ENCODE measurements at places on chromosomes 1 and 21.

GRCh38 chr1:23100074-23100748 is 68.4 kb downstream of the LUZP1 start:
- DNase-seq, result peak; percentile 71

DNA sequence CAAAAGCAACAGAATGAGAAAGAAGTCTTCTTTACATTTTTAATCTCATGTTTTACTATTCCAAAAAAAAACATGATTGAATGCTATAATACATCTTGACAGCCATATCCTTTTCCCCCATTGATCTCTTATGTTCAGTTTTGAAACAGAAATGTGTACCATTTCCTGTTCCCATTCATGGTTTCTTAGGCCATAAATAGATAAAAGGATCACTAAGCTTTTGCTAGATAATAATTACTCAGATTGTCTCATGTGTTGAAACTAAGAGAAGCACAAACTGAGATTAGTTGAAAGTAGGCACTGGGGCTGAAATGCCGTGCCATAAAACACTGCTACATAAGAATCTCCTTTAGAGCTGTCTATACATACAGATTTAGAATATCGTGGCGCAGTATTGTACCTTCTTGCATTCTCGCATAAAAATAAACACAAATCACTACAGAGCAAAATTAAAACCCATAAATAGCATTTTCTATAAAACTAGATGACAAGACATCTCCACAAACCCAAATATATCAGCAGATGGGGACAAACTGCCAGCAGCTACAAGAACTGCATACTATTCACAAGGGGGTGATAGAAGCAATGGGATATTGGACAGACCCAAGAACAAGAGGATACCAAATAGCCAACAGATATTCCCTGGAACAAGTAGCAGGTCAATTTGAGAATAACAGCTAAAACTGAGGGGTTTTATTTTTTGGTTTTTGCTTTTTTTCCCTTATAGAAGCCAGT is 405.3 kb upstream of the PRMT6 start:
- no peak for DNase-seq

- DNase-seq, result no peak
Measured at GRCh38 chr1:72278461-72278860, 3.9 kb downstream of the NEGR1 start.

GRCh38 chr1:53273526-53273925 is 35.2 kb upstream of the MAGOH start:
- no peak for DNase-seq

DNA sequence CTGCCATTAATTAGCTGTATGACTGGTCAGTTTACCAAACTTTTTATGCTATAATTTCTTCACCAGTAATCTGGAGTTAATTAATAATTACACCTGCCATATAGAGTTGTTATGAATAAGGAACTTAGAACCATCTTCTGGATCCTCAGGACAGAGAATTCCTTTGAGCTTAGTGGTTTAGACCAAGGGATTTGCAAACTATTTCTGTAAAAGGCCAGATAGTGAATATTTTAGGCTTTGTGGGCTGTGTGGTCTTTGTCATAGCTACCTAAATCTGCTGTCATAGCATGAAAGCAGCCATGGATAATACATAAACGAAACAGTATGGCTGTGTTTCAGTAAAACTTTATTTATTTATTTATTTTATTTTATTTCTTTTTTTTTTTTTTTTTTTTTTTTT is 9.0 kb downstream of the TIMM17A start:
- no peak for DNase-seq

DNA sequence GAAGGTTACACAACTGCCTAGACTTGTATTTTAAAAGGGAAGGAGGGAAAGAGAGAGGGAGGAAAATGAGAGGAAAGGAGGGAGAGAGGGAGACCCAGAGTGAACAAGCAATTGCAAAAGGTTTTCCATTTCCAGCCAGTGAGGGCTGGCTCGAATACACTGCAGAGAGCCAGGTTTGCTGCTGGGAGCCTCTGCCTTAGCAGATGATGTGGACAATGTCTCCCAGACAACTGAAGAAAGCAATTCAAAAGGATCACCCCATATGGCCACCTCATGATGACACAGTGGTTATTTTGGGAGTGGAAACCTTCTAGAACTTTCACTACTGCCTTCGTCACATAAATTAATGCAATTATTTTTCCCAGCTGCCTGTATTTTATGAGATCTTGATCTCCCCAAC is 86.4 kb downstream of the BCAR3 start:
- no peak for DNase-seq

- no peak for DNase-seq
Measured at GRCh38 chr1:90335558-90335957, 340.6 kb downstream of the ZNF326 start.

- no peak for DNase-seq
Measured at GRCh38 chr1:205013683-205014367, 29.2 kb upstream of the CNTN2 start.

- no peak for DNase-seq
Measured at GRCh38 chr1:72623299-72623708, 341.0 kb upstream of the NEGR1 start.

DNA sequence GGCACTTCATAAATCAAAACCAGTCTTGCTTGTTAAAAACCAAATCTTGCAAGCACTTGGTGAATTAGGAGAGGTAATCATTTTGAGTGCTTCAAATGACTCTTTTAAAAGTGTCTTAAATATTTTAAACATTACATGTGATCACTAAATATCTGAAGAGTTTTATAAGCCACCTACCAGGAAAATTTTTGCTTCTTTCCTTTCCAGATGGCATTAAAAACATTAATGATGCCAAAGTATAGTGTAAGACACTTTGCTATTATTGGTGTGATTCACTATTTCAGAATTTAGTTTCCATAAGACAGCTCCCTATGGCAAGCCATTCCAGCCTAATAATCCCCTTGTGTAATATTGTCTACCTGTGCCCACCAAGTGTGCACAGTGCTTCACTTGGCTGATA is 548.8 kb upstream of the ADAMTS5 start:
- DNase-seq, result no peak

DNA sequence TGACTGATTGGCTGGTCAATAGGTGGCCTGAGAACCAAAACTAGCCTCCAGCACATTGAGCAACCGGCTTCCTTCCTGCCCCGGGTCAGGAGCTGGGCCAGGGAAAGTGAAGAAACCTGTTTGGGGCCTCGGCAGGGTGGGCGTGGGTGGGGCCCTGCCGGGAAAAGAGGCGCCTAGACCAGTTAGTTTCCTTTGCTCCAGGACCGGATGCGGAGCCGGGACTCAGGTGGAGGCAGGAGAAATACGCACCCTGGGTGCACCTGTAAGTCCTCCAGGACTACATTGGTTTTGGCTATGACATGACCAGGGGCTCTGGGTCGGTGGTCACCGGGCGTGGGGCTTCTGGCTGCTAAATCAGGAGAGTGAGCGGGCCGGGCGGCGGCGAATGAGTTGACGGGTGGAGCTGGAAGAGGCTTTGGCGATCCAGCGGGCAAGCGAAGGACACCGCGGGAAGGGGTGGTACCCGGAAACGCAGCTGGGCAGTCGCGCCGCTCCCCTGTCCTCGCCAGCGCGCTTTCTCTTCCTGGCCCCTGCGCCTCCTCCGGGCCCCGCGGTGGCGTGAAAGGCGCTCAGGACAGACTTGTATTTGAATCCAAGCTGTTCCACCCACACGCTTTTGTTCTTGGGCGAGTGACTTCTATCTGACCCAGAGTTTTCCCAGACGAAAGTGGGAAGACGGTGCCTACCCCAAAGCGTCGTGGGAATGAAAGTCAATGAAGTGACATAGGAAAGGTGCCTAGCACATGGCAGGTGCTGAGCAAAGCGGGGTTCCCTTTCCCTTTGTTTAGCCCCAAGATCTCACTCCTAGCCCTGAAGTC is 30.6 kb upstream of the JUN start:
- no peak for DNase-seq

- no peak for DNase-seq
Measured at GRCh38 chr1:115647919-115648650, 6.3 kb downstream of the VANGL1 start.

DNA sequence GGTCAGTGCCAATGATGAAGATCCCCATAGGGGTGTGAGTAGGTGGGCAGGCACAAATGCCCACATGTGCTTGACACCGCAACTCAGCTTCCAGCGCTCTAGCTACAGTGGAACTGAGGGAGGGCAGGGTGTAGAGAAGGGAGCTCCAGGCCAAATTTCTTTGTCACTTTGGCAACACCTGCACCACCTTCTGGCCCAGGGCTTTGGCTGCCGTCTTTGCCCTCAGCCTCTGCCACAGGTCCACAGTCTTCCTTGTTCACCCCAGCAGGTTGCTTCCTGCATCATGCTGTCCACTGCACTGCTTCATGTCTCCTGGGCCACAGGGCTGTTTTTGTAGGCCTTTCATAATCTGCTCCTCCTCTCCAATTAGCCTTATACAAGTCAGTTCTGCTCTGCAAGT is 20.4 kb upstream of the FMOD start:
- DNase-seq, result no peak

- DNase-seq, result no peak
Measured at GRCh38 chr21:36027347-36027746, 33.0 kb downstream of the SETD4 start.

GRCh38 chr1:155882235-155882634 is 22.9 kb downstream of the SYT11 start:
- DNase-seq, result no peak

GRCh38 chr1:221099747-221100595 is 220.7 kb downstream of the HLX start:
- DNase-seq, result no peak

- no peak for DNase-seq
Measured at GRCh38 chr1:185813401-185813979, 79.3 kb downstream of the HMCN1 start.

DNA sequence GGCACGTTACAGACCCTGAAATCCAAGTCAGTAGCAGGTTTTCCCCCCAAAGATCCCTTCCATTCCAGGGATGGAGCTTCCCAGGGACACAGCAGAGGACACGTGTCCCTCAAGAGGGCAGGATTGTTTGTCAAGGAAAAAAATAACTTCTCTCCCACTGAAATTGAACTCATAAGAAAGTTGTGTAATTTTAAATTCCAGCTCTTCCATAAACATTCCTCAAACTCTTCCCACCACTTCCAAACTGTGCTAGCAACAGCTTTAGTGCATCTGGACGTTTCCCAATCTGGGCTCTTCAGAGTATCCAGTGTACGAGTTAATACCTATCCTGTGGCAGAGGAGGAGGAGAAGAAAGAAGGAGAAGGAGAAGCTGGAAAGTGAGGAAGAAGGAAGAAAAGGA is 79.6 kb downstream of the PSMG1 start:
- no peak for DNase-seq

- DNase-seq, result peak; percentile 29
Measured at GRCh38 chr1:55071477-55071876, 32.1 kb downstream of the PCSK9 start.

GRCh38 chr1:86481966-86482365 is 13.2 kb downstream of the CLCA1 start:
- DNase-seq, result no peak

DNA sequence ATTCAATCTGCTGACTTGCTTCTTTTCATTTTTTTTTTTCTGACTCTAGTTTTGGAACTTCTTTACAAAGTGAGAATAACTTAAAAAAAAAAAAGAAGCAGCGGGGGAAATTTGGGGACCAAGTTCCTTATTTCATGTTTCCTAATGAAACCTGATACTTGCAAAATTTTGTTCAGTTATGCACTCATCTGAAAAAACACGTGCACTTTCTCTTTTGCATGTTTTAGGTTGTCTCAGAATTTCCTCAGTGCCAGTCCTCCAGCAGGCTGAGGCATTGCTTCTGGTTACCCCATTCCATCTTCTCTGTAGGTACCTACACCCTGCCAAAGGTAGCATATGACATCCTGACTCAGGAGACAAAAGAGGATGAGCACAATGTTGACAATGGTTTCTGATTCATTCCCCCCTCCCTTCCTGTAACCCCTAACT is 299.7 kb downstream of the GRIK1 start:
- no peak for DNase-seq

DNA sequence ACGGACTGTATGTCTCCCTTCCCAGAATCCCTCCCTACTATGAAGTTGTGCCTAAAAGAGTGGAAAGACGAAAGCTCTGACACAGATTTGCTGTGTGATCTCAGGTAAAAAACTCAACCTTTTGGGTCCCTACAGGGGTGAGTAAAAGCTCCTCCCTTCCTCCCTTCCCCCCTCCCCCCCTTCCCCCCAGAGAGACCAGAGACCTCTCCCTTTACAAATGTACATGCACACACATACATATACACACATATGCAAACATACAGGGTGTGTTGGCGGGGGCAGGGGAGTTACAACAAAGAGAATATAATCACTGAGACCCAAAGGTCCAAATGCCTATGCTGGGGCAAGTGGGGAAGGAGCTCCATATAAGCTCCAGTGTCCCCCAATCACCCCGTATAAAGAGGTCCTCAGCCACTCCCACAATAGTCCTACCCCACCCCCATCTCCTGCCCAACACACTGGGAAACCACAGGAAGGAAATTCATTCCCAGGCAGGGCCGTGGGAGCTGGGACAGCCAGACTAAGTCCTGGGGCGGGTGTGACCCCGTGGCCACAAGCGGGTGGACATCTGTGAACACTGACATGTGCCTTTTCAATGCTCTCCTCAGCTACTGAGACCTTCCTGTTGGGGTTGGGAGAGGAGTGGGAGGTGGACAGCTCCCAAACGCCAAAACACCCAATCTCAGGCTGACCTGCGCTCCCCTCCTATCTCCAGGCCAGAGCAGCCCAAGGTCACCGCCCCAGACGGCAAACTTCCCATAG is 2.0 kb downstream of the MEF2D start:
- no peak for DNase-seq

DNA sequence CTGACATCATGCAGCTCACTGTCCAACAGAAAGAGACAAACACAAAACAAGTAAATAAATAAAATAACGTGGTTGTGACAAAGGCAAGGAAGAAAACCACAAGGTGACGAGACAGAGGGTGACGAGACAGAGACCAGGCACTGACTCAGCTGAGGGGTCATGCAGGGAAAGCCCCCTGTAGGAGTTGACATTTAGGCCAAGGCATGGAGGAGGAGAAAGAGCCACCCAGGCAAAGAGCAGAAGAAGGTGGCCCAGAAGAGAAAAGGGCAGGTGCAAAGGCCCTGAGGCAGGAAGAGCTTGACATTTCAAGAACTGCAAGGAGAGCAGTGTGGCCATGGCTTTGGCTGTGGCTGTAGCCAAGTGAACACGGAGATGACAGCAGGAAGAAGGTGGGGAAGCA is 65.1 kb upstream of the ID3 start:
- DNase-seq, result peak; percentile 33

Measured in activated CD8-positive, alpha-beta T cell treated with anti-CD3 and anti-CD28 coated beads, Interleukin-2, amount 10 ng/mL, durations not matched to agents 7 days and 5 days (primary cell).